Activated CD4-positive, alpha-beta T cell treated with anti-CD3 and anti-CD28 coated beads for 24 hours (primary cell): ENCODE measurements at places on chromosomes 12 and 14.

DNA sequence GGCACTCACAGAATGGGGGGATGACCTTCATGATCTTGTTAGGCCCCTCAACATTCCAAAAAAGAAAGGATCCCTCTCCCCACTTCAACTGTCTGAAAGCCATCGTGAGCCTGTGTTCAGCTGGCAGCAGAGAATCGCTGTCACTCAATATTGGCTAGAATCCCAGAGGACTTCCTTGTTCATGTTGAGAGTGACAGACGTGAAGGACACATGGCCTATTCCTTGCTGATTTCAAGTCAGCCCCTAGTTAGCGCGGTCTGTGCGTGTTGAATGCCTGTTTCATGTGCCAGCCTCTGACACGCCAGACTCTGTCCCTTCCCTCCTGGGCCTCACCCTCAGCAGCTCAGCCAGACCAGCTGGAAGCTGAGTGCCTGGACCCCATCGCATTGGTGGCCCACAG lies 43.1 kb downstream of the DNAH10 start:
- DNase-seq, result no peak

DNA sequence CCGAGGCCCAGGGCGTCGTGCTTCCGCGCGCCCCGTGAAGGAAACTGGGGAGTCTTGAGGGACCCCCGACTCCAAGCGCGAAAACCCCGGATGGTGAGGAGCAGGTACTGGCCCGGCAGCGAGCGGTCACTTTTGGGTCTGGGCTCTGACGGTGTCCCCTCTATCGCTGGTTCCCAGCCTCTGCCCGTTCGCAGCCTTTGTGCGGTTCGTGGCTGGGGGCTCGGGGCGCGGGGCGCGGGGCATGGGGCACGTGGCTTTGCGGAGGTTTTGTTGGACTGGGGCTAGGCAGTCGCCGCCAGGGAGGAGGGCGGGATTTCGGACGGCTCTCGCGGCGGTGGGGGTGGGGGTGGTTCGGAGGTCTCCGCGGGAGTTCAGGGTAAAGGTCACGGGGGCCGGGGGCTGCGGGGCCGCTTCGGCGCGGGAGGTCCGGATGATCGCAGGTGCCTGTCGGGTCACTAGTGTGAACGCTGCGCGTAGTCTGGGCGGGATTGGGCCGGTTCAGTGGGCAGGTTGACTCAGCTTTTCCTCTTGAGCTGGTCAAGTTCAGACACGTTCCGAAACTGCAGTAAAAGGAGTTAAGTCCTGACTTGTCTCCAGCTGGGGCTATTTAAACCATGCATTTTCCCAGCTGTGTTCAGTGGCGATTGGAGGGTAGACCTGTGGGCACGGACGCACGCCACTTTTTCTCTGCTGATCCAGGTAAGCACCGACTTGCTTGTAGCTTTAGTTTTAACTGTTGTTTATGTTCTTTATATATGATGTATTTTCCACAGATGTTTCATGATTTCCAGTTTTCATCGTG lies 612 bp downstream of the MDM2 start:
- peak; percentile 35 for DNase-seq

GRCh38 chr12:89448951-89449371 lies 75.6 kb downstream of the GALNT4 start:
- no peak for DNase-seq

DNA sequence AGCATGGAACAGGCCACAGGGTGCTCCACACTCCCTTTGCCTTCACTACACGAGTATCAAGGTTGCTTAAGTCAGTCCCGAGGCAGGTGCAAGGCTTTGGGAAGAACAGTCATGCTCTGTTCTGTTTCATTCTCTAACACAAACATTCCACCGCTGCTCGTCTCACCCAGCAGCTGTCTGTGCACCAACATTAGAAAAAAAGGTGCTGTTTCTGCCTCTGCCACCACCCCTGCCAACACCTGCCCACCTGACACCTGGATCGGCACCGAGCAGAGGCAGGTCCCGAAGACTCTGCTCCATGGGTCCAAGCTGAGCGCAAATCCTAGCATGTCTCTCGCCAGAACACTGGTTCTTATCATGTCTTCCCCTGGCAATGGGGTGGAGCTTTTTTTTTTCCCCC lies 347.7 kb downstream of the TMEM132D start:
- DNase-seq, result no peak
